CD4-positive, alpha-beta T cell treated with Interleukin-15 for 4 hours (primary cell): ENCODE measurements at places on chromosomes 3 and 15.
A peak's percentile ranks its signal among the peaks of the same experiment; 100 is the strongest.

GRCh38 chr3:112531358-112531781 lies 30.4 kb downstream of the ATG3 start:
- peak; percentile 49 for DNase-seq

- no peak for DNase-seq
These were observed 4.8 kb upstream of the BCL6 start for GRCh38 chr3:187750006-187750512.

DNA sequence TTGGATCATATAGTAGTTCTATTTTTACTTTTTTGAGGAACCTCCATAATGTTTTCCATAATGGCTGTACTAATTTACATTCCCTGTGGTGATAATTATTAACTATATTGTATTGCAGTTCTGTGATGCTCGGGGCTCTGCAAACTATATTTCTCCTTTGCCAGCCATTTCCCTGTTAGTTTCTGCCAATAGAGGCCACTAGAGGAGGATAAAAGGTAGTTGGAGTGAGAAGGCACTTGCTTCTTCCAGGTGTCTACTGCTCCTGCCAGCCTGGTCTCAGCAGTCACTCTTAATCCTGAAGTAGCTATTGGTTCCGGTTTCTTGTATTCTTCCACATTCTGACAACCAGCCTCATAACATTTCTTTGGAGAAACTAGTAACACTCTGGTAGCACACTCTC lies 233.9 kb upstream of the GBE1 start:
- no peak for DNase-seq

DNA sequence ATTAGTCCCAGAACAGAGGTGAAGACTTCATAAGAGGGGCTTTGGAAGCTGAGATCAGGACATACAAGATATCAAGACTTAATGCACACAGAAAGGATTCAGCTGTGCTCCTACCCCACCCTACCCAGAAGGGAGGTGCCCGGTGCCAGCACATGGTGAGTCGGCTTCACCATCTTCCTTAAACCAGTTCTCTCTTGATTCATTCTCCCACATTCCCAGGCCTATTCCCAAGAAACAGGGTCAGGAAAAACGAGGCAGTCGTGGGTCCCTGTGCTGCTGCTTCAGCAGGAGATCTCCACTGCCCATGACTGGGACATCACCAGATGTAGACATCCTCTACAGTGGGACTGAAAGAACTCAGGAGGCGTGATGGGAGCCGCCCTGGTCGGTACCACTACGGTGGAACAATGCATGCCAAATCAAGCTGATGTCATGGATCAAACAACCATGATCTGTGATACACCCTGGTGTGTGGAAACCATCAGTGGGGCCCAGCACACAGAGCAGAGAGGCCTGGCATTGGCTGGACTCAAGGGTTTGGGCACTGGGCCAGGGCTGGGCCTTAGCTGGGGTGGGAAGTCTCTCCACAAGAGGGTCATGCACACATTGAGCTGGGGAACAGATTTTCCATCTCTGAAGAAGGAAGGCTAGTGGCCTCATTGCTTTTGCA lies 41.9 kb downstream of the CCDC12 start:
- no peak for DNase-seq
